ENCODE measurements at places on chromosomes 13 and 19.

DNA sequence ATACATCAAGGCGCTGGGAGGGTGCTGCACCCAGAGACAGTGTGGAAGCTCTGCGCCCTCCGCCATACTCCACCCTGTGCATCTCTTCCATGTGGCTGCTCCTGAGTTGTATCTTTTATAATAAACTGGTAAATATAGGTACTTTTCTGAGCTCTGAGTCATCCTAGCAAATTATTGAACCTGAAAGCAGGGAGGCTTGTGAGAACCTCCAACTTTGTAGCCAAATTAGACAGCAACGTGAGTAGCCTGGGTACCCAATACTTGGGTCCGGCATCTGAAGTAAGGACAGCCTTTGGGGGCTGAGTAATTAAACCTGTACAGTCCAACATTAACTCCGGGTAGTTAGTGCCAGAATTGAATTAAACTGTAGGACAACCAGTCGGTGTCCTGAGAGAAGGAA lies 57.4 kb downstream of the RUBCNL start:
- no peak for DNase-seq

GRCh38 chr13:85363504-85363903 lies 435.7 kb downstream of the SLITRK6 start:
- DNase-seq, result no peak

- DNase-seq, result no peak
These were observed 87.6 kb upstream of the SLC7A1 start for GRCh38 chr13:29683041-29683440.

- DNase-seq, result no peak
These were observed at the start of gene TRAPPC6A for GRCh38 chr19:45177817-45178261. TRAPPC6A (minus strand) TSS chr19:45178237; CDS start chr19:45178218, 19 bp downstream.

Data from activated CD4-positive, alpha-beta T cell treated with anti-CD3 and anti-CD28 coated beads for 1 hour (primary cell).